ENCODE measurements at places on chromosomes 2 and 18. TPM values are rescaled to one million over a fixed set of nuclear protein-coding genes. Genes with fewer than 3 reads are reported as not detected.

Gene FOXI3
- total RNA-seq: not detected

Gene CD28
- total RNA-seq: not detected

Gene PLB1
- total RNA-seq: 1.8 TPM

Gene NCKAP5
- total RNA-seq: 2.6 TPM

Gene POTEJ
- not detected for total RNA-seq

Gene MC5R
- not detected for total RNA-seq

Gene RAPGEF4
- total RNA-seq: 1.3 TPM

Gene FN1
- total RNA-seq: 3,444 TPM

Gene DTNA
- total RNA-seq: 28.2 TPM

Gene DES
- 69.3 TPM for total RNA-seq

Gene TRIM54
- total RNA-seq: not detected

Gene MAP3K19
- total RNA-seq: not detected

Gene TBR1
- not detected for total RNA-seq

Gene CPO
- under 0.01 TPM for total RNA-seq

Gene AKAIN1
- total RNA-seq: not detected

Gene RESP18
- not detected for total RNA-seq

Gene TMEM247
- not detected for total RNA-seq

Gene DDX18
- 37.2 TPM for total RNA-seq

Data from fibroblast of lung (primary cell).